ENCODE measurements at places on chromosomes 12 and 14. TPM values are rescaled to one million over a fixed set of nuclear protein-coding genes. Genes with fewer than 3 reads are reported as not detected.
A peak's percentile ranks its signal among the peaks of the same experiment; 100 is the strongest.

SSTR1 gene
- not detected for total RNA-seq

MMP14 gene
- 8.0 TPM for total RNA-seq

TRAF3 gene
- total RNA-seq = 37.6 TPM

NANOG gene
- total RNA-seq = not detected

RAPGEF3 gene
- 0.25 TPM for total RNA-seq

DNA sequence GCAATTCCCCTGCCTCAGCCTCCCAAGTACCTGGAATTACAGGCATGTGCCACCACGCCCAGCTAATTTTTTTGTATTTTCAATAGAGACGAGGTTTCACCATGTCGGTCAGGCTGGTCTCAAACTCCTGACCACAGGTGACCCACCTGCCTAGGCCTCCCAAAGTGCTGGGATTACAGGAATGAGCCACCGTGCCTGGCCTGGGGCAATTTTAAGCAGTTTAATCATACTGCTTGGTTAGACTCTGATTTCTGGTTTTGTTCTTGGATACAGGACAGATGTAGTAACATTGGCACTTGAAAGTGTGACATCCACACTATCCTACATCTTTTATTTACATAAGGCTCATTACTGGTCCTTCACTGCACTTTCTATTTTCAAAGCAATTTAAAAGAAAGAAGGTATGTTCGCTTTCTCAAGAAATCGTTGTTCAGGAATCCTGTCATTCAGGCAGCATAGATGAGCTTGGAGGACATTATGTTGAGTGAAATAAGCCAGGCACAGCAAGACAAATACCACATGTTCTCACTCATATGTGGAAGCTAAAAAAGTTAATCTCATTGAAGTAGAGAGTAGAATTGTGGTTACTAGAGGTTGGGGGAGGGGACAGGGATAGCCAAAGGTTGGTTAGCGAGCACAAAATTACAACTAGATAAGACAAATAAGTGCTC is 4.0 kb upstream of the NUAK1 start:
- peaks cover 8% of the 10 kb centered on the region for H3K36me3 ChIP-seq
- H3K27ac ChIP-seq = no peak overlapping the region
- peaks cover 9% of the 10 kb centered on the region for H3K4me1 ChIP-seq

DNA sequence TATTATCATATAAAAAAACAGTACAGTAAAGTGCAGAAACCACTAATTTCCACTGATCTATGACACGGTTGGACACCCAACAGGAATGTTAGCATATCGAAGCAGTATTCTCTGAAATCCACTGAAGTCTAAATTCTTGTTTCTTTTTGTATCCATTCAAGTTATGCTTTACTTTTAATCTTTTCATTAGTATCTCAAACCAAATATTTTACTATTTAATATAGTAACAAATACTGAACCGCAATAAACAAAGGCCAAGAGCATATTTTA is 41.1 kb downstream of the ATXN2 start:
- peaks cover 8% of the 10 kb centered on the region for H3K36me3 ChIP-seq
- H3K4me3 ChIP-seq = no peak overlapping the region
- H3K27me3 ChIP-seq = no peaks in the 10 kb centered on the region
- H3K27ac ChIP-seq = no peak overlapping the region
- peaks cover 12% of the 10 kb centered on the region for H3K4me1 ChIP-seq

DNA sequence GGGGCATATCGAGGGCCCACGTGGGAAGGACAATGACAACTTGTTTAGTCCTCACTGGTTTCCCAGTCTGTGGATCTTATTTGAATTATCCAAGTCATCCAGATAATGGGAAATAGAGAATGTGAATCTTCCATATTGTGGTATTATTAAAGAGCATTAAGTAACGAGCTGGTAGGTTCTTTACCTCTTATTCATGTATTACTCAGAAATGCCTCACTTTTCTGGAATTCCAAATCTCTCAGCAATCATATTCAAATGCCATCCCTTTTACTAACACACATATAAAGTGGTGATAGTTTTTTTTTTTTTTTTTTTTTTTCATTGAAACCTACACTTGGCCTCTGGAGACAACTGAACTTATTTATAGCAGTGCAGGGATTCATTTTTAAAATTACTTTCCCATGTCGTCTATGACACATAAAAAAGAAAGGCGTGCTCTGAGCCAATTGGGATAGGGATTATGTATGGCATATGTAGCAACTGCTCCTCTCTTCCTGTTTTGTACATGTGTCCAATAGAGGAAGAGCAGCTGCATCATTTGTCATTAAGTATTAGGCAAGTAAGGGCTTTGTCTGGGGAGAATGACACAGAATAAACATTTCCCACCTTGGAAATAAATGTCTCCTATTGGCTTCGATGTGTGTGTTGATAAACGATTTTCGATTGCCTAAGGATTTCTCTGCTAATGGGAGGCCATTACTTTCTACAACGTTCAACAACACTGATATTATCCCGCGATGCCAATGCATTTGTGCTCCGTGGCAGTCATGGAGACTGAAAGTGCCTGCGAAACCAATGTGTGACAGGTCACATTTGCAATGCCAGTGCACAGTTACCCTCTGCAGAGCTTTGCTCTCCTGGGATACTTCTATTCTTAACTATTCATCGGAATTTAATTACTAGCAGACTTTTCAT is 78.6 kb upstream of the IFNG-AS1 start:
- peaks cover 26% of the 10 kb centered on the region for H3K27me3 ChIP-seq
- no peak overlapping the region for H3K4me3 ChIP-seq
- H3K36me3 ChIP-seq = no peaks in the 10 kb centered on the region
- H3K4me1 ChIP-seq = no peaks in the 10 kb centered on the region
- no peak overlapping the region for H3K27ac ChIP-seq

- peaks cover 7% of the 10 kb centered on the region for H3K36me3 ChIP-seq
- H3K27me3 ChIP-seq = no peaks in the 10 kb centered on the region
- H3K27ac ChIP-seq = no peak overlapping the region
- DNase-seq = no peak
- peaks cover 6% of the 10 kb centered on the region for H3K4me1 ChIP-seq
Measured at GRCh38 chr12:92786045-92786444, 83.3 kb downstream of the PLEKHG7 start.

DNA sequence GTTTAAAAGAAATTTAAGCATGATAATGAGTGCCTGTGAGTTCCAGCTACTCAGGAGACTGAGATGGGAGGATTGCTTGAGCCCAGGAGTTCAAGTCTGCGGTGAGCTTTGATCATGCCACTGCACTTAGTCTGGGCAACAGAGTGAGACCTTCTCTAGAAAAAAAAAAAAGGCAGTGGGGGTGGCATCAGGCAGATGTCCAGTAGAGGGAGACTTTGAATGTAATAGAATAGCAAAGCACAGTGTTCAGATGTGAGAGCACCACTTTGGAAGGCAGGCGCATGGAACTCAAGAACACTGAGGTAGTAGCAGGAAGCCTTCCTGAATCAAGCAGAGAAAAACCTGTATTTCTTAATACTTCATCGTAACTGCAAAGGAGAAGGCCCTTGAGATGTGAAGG is 394.5 kb upstream of the GARIN6 start:
- no peaks in the 10 kb centered on the region for H3K36me3 ChIP-seq
- no peak overlapping the region for H3K4me3 ChIP-seq
- H3K27me3 ChIP-seq = no peaks in the 10 kb centered on the region
- H3K27ac ChIP-seq = no peak overlapping the region

- H3K27me3 ChIP-seq = no peaks in the 10 kb centered on the region
- H3K36me3 ChIP-seq = no peaks in the 10 kb centered on the region
- peaks cover 26% of the 10 kb centered on the region for H3K4me1 ChIP-seq
Measured at GRCh38 chr14:93033983-93034670, 81.6 kb downstream of the ITPK1 start.

- no peaks in the 10 kb centered on the region for H3K36me3 ChIP-seq
- no peaks in the 10 kb centered on the region for H3K4me1 ChIP-seq
- no peak for DNase-seq
- no peak overlapping the region for H3K4me3 ChIP-seq
- no peak overlapping the region for H3K27ac ChIP-seq
Measured at GRCh38 chr14:48723841-48724495, 862.2 kb downstream of the RPS29 start.

GRCh38 chr12:104473374-104473983 is 16.7 kb downstream of the CHST11 start:
- no peaks in the 10 kb centered on the region for H3K27me3 ChIP-seq
- DNase-seq = no peak
- H3K4me1 ChIP-seq = peaks cover 88% of the 10 kb centered on the region
- peaks cover 22% of the 10 kb centered on the region for H3K36me3 ChIP-seq

GRCh38 chr12:92030618-92031017 is 115.0 kb downstream of the BTG1 start:
- peaks cover 63% of the 10 kb centered on the region for H3K4me1 ChIP-seq
- peak overlapping the region; percentile 94 for H3K27ac ChIP-seq
- peaks cover 6% of the 10 kb centered on the region for H3K36me3 ChIP-seq
- H3K27me3 ChIP-seq = no peaks in the 10 kb centered on the region
- H3K4me3 ChIP-seq = peak overlapping the region; percentile 83
- DNase-seq = peak; percentile 64

DNA sequence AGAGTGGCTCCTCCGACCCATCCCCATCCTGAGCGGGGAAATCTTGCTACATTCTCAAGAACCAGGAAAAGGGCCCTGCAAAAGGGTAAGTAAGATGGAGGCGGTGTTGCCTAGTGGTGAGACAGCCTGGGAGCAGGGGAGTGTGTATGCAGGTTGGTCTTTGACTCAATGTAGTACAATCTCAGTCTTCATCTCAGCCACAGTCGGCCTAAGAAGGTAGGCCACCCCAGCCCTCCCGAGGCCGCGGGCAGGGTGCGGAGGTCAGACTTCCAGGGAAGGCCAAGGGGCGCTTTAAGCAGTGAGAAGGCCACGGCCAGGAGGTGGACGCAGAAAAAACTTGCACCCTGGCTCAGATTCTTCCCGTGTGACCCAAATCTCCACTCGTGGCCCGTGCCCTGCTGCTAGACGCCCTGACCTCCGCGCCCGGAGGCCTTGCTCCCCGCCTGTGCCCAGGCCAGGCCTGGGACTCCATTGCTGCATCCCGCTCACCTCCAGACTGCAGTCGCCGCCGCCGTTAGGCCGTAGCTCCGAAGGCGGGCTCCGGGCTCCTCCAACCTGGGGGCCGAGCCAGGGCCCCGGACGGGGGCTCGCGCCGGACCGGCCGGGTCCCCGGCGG is 435 bp downstream of the FOXM1 start:
- H3K27ac ChIP-seq = peak overlapping the region; percentile 72
- no peaks in the 10 kb centered on the region for H3K27me3 ChIP-seq
- peaks cover 23% of the 10 kb centered on the region for H3K4me1 ChIP-seq
- peak overlapping the region; percentile 94 for H3K4me3 ChIP-seq

- no peak for DNase-seq
- no peak overlapping the region for H3K4me3 ChIP-seq
- H3K36me3 ChIP-seq = no peaks in the 10 kb centered on the region
- peaks cover 11% of the 10 kb centered on the region for H3K4me1 ChIP-seq
- H3K27me3 ChIP-seq = no peaks in the 10 kb centered on the region
Measured at GRCh38 chr12:8742501-8742900, 44.7 kb downstream of the RIMKLB start.

DNA sequence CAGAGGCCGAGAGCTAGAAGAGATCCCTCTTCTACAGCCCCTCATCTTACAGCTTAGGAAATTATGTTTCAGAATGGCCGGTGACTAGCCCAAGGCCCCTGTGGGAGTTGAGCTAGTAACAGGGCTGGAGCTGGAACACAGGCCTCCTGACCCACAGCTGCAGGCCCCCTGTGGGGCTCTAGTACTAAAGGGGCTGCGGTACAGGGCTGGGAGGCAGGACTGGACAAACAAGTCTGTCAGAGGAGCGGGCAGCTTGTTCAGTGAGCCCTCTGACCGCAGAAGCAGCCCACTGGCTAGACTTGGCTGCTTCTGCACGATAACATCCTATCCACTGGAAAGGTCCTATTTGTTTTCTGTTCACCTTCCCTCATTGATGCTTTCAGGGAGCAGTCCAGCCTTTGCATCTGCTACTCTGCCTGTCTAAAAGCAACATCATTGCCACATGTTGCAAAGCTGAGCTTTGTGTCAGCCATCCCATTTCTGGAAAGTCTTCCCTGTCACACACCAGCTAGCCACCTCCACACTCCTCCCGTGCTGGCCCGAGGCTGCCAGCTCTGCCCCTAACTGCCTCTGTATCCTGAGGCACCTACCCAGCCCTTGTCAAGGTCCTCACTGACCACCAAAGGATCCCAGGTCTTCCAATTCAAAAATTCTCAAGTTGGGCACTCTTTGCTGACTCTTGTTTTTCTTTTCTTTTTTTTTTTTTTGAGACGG is 10.2 kb downstream of the PSMC1 start:
- H3K27me3 ChIP-seq = no peaks in the 10 kb centered on the region
- H3K27ac ChIP-seq = no peak overlapping the region
- no peak for DNase-seq
- peaks cover 24% of the 10 kb centered on the region for H3K36me3 ChIP-seq

DNA sequence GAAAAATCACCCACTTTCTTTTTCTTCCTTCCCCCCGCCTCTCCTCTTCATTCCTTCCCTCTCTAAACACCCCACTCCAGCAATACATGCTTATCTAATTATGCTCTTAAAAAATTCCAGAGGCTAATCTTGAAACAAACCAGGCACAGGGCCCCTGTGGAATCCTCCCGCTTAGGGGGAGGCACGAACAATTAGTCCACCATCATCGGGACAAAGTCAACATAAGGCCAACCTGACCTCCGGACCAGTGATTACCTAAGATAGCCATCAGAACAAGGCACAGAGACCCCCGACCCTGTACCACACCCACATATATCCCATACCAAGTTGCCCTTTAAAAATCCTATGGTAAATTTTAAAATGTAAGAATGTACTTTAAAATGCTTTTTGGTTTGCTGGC is 47.1 kb downstream of the KIF21A start:
- peaks cover 15% of the 10 kb centered on the region for H3K4me1 ChIP-seq
- H3K4me3 ChIP-seq = no peak overlapping the region
- H3K27ac ChIP-seq = no peak overlapping the region
- no peaks in the 10 kb centered on the region for H3K27me3 ChIP-seq

- H3K36me3 ChIP-seq = peaks cover 4% of the 10 kb centered on the region
- H3K27me3 ChIP-seq = peaks cover 18% of the 10 kb centered on the region
- no peak for DNase-seq
- H3K4me3 ChIP-seq = no peak overlapping the region
Measured at GRCh38 chr12:25550186-25550585, 2.9 kb downstream of the LMNTD1 start.

- H3K27ac ChIP-seq = no peak overlapping the region
- H3K4me3 ChIP-seq = no peak overlapping the region
- peaks cover 7% of the 10 kb centered on the region for H3K4me1 ChIP-seq
- peaks cover 6% of the 10 kb centered on the region for H3K36me3 ChIP-seq
Measured at GRCh38 chr12:8917751-8918150, 3.4 kb downstream of the PHC1 start.

GRCh38 chr12:91276509-91276908 is 93.9 kb upstream of the DCN start:
- no peaks in the 10 kb centered on the region for H3K27me3 ChIP-seq
- no peaks in the 10 kb centered on the region for H3K36me3 ChIP-seq
- H3K4me3 ChIP-seq = no peak overlapping the region
- no peak overlapping the region for H3K27ac ChIP-seq
- no peak for DNase-seq

- H3K27ac ChIP-seq = no peak overlapping the region
- H3K4me3 ChIP-seq = no peak overlapping the region
- peaks cover 8% of the 10 kb centered on the region for H3K4me1 ChIP-seq
- H3K27me3 ChIP-seq = peaks cover 29% of the 10 kb centered on the region
- H3K36me3 ChIP-seq = no peaks in the 10 kb centered on the region
- no peak for DNase-seq
Measured at GRCh38 chr12:52216100-52216499, 16.9 kb upstream of the KRT7 start.

- peaks cover 34% of the 10 kb centered on the region for H3K4me1 ChIP-seq
- peak overlapping the region; percentile 79 for H3K27ac ChIP-seq
- H3K27me3 ChIP-seq = no peaks in the 10 kb centered on the region
Measured at GRCh38 chr12:89333564-89334252, 18.6 kb downstream of the DUSP6 start.

Measured in natural killer cell treated with Interleukin-12 subunit alpha and Interleukin-12 subunit beta and Interleukin-15 and Interleukin-18, amount 100 ng/mL, for 72 hours (primary cell).